ENCODE measurements at places on chromosomes 1 and 21.

DNA sequence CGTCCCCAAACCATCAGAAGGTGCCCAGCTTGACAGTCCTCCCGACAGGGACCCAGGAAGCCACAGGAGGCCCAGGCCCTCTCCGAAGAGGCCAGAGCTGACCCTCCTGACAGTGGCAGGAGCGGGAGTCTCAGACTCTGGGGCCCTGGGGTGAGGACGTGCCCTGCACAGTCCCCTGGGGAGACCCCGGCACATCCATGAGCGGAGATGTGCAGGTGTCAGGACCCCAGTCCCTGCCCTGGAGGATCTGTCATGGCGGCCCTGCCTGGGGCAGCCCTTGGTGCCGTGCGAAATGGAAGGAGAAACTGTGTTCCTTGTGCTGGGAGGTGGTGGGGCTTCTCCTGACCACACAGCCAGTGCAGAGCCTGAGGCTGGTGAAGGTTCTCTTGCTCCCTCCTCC, 55.8 kb downstream of the OBSCN start:
- H3K36me3 ChIP-seq, result no peaks in the 10 kb centered on the region
- H3K4me3 ChIP-seq, result no peak overlapping the region
- H3K27me3 ChIP-seq, result no peaks in the 10 kb centered on the region
- H3K4me1 ChIP-seq, result no peaks in the 10 kb centered on the region
- no peak overlapping the region for H3K27ac ChIP-seq
- no peak for DNase-seq

DNA sequence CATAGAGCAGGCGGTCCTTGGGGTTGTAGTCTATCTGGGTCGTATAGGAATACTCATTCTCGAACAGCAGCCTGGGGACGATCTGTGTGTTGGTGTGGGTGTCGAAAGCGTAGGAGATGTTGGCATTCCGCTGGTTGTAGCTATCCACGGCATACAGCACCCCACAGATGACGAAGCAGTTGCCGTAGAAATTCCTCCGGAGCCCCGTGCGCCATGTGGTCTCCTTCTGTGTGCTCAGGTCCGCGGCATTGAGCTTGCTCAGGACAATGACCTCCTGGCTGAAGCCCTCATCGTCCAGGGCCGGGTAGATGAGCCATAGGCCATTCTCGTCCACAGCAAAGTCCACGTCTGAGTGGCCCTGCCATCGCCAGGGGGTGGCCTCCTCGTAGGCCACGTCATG, 39.9 kb downstream of the OLFML2B start:
- H3K4me1 ChIP-seq, result no peaks in the 10 kb centered on the region
- no peak overlapping the region for H3K27ac ChIP-seq
- no peak for DNase-seq
- no peak overlapping the region for H3K4me3 ChIP-seq
- peaks cover 11% of the 10 kb centered on the region for H3K36me3 ChIP-seq

DNA sequence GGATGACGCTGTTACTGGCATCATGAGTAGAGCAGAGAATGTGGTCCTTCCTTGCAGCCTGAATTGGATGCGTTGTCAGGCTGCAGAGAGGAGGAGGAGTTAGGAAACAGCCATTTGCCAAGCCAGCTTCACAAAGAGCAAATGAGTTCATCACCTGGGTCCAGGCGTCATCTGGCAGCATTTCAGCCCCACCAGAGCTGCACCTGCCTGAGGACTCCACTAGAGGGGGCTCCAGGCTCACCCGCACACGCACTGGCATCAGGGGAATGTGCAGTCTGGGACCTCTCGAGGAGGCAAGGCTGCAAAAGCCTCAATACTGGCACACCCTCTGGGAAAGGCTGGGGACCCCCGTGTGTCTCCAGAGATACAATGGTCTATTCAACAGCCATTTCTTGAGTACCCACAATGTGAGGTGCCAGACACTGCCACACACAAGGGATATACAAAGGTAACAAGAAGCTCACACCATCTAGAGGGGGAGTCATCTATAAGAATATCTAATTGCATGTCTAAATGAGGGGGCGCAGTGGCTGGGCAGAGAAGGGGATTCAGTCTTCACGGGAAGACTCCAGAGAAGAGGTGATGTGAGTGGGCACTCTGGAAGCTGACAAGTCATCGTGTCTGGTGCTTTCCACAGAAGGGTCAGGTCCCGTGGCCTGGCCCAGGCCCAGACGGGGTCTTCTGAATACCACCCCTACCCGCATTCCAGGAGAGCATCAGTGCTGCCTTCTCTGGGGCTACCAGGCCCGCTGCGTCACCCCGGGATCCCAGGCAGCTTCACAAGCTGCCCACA, 53.5 kb upstream of the CNTN2 start:
- H3K36me3 ChIP-seq, result no peaks in the 10 kb centered on the region
- H3K4me1 ChIP-seq, result no peaks in the 10 kb centered on the region
- H3K27me3 ChIP-seq, result no peaks in the 10 kb centered on the region
- no peak overlapping the region for H3K4me3 ChIP-seq
- no peak overlapping the region for H3K27ac ChIP-seq
- DNase-seq, result no peak

- H3K27me3 ChIP-seq, result no peaks in the 10 kb centered on the region
- H3K36me3 ChIP-seq, result no peaks in the 10 kb centered on the region
- no peak overlapping the region for H3K27ac ChIP-seq
- H3K4me1 ChIP-seq, result no peaks in the 10 kb centered on the region
- no peak for DNase-seq
Observed at GRCh38 chr1:195241066-195241465, 1367.2 kb downstream of the KCNT2 start.

- H3K4me1 ChIP-seq, result peaks cover 4% of the 10 kb centered on the region
- no peak overlapping the region for H3K4me3 ChIP-seq
- peaks cover 31% of the 10 kb centered on the region for H3K36me3 ChIP-seq
- H3K27ac ChIP-seq, result no peak overlapping the region
- no peaks in the 10 kb centered on the region for H3K27me3 ChIP-seq
- no peak for DNase-seq
Observed at GRCh38 chr1:17674726-17675500, 80.2 kb upstream of the ACTL8 start.

- H3K27me3 ChIP-seq, result no peaks in the 10 kb centered on the region
- H3K4me3 ChIP-seq, result no peak overlapping the region
- no peaks in the 10 kb centered on the region for H3K36me3 ChIP-seq
- H3K27ac ChIP-seq, result no peak overlapping the region
- H3K4me1 ChIP-seq, result no peaks in the 10 kb centered on the region
- DNase-seq, result no peak
Observed at GRCh38 chr1:153340356-153340755, 8.3 kb downstream of the PGLYRP4 start.

GRCh38 chr1:112043901-112044300, 54.4 kb upstream of the KCND3 start:
- H3K27me3 ChIP-seq, result no peaks in the 10 kb centered on the region
- no peak overlapping the region for H3K4me3 ChIP-seq
- H3K27ac ChIP-seq, result no peak overlapping the region
- DNase-seq, result no peak
- H3K36me3 ChIP-seq, result no peaks in the 10 kb centered on the region

GRCh38 chr21:14321042-14321441, 61.9 kb downstream of the HSPA13 start:
- DNase-seq, result no peak
- no peak overlapping the region for H3K27ac ChIP-seq
- H3K4me3 ChIP-seq, result no peak overlapping the region
- no peaks in the 10 kb centered on the region for H3K36me3 ChIP-seq
- no peaks in the 10 kb centered on the region for H3K4me1 ChIP-seq

Measured in thoracic aorta (tissue), 2 donors.